Hippocampal formation (tissue), 2 donors: ENCODE measurements at places on chromosomes 2 and 18.

DNA sequence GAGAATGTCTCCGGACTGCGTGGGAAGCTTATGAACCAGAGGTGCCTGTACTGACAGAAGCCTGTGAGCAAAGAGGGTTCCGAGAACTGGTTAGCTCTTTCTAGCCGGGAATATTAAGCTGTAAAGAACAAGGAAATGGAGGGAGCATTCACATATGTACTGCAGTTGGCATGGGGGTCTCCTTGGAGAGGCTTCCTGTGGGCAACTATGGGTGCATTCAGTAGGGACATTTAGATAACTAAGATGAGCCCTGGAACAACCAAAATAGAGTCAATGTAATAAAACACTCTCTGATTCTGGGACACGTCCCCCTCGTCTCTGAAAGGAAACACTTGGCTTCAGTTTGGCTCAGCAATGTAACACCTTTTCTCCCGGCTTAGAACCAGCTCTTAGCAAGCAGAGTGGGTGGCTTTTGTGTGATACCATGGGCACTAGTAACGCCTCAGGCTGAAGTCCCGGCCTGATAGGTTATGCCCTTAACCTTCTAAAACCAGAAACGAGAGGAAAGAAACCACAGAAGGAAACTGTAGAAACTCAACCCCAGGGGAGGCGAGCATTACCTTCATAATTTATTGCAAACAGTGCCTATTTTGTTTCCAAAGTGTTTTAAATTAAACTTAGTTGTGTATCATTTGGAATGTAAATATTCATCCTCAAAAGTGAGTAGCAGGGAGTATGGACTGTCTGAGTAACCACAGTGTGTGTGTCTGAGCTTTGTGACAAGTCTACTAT lies 48.8 kb upstream of the LPIN2 start:
- DNase-seq = no peak

DNA sequence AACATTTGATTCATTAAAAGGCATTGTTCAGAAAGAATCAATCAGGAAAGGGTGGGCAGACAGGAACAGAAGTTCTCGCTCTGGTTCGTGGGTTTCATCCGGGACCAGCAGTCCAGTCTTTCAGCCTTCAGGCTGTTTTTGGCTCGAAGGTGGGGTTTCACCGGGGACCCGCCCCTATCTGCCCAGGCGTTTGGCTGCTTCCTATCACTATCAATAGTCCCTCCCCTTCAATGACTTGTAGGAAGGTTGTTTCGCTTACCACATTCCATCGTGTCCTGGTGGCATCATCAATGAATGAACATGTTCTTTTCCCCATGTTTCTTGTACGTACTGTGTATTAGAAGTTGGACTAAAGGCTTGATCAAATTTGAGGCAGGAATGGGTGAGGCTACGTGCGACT lies 130.3 kb downstream of the NEDD4L start:
- no peak for DNase-seq

- DNase-seq = no peak
Measured at GRCh38 chr18:50578651-50579050, 18.8 kb downstream of the MAPK4 start.

DNA sequence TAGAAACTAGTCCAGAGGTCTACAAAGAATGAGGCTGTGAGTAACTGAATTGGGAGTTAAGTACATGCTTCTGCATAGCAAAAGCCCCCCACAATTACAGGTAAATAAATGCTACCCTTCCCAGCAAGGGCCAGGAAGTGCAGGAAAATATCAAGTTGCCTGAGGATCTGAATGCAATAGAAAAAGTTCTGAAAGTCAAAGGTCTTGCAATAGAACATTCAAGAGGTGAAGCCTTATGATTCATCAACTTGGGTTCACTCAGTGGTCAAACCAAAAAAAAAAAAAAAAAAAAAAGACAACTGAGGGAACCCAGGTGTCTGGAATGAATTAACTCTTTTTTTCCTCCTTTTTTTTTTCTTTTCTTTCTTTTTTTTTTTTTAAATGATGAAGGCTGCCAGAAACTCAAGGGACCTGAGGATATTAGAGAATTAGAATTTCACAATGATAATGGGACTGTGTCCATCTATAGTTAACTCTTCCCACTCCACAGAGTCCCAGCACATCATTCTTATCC lies 42.9 kb upstream of the RFX8 start:
- no peak for DNase-seq

DNA sequence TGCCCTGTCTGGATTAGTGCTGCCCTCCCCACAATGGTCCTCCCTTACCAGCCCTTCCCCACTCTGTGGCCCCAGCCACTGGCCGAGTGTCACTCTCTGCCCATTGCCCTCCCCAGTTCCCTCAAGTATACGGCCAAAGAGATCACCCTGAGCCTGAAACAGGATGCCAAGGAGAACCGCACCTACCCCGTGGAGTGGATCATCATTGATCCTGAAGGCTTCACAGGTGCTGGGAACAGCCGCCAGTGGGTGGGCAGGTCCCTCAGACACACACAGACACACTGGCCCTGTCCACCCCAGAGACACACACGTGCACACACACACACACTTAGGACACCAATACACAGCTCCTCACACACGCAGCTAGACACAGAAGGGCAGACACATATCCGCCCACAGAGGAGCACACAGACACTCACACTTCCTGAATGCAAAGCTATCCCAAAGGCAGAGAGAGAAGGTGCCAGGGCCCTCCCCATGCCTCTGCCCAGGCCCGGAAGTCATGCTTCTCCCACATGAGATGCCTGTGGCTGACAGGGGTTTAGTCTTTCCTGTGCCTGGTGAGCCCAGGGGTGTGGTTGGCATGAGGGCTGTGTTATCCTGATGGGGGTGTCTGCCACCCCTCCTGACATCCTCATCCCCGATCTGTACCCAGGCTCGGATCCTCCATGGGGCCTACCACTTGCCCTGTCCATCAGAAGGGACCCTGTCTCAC lies 2.9 kb downstream of the CHRND start:
- DNase-seq = no peak

DNA sequence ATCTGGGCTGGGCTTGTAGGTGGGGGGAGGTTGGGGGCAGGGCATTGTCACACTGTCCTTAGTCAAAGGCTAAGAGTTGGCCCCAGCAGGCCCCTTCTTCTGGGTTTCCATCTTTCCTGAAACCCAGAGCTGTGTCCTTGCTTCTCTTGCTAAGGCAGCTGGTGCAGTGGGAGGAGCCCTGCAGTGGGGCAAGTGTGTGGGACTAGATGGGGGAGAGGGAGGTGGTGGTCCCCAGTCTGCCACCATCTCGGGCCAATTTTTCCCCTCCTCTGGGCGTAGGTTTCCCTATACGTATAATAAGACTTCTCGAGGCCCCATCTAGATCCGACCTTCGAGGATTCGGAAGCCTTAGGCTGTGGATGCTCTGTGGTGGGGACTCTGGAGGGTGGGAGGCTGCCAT lies 3.5 kb downstream of the KCNF1 start:
- no peak for DNase-seq

GRCh38 chr18:78622251-78622906 lies 357.2 kb upstream of the SALL3 start:
- DNase-seq = no peak

DNA sequence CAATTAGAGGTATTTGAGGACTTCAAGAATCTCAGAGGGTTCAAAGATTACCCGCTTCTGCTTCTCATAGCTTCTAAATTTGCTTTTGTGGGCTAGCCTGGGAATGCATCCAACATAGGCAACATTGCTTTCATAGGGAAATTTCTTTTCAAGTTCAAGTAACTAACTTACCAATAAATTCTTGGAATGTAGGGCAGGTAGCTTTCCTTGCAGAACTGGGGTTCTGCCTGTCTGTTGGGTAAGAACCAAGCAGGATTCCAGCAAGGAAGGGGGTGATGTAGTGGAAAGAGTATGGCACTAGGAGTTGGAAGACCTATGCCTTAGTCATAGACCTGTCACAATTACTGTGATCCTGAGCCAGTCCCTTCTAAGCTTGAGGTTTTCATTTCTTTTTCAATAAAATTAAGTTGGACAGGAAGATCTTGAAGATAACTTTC lies 164.1 kb downstream of the FHOD3 start:
- no peak for DNase-seq

GRCh38 chr2:217901835-217902378 lies 100.9 kb downstream of the TNS1 start:
- DNase-seq = no peak

DNA sequence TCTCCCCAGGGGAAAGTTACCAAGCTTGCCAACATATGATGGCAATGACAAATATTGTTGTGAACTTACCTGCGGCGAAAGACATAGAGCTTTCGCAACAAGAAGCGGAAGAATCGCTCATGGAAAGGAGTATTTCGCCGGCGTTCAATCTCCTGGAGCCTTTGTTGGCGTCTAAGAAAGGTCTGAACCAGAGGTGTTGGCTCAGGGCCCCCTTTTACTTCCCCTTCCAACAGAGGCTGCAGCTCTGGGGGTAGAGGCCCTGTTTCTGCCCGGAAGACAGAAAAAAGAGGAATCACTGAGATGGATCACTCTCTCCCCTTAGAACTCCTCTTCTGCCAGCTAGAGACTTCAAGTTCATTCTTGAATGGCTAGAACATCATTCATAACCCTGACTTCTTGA lies 10.8 kb downstream of the GGCX start:
- DNase-seq = no peak

- no peak for DNase-seq
Measured at GRCh38 chr2:3024401-3024935, 353.1 kb downstream of the EIPR1 start.

- no peak for DNase-seq
Measured at GRCh38 chr18:41604964-41605363, 350.1 kb upstream of the PIK3C3 start.

- no peak for DNase-seq
Measured at GRCh38 chr2:125656190-125656589, 999.8 kb upstream of the GYPC start.

GRCh38 chr2:33526132-33526531 lies 49.7 kb downstream of the RASGRP3 start:
- DNase-seq = no peak

DNA sequence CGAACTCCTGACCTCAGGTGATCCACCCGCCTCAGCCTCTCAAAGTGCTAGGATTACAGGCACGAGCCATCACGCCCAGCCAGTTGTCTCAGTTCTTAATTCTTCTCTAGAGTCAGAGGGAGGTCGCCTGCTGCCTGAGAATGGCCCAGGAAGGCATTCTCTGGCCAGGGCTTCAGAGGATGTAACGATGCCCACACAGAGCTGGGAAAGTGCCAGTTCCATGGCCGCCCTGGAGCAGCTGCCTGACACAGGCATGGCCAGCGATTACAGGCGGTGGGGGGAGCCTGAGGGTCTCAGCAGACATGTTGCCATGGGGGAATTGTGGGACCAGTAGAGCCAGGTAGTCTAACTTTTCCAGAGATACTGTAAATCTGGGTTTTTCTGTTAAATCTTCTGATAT lies 25.6 kb upstream of the DNMT3A start:
- DNase-seq = no peak

DNA sequence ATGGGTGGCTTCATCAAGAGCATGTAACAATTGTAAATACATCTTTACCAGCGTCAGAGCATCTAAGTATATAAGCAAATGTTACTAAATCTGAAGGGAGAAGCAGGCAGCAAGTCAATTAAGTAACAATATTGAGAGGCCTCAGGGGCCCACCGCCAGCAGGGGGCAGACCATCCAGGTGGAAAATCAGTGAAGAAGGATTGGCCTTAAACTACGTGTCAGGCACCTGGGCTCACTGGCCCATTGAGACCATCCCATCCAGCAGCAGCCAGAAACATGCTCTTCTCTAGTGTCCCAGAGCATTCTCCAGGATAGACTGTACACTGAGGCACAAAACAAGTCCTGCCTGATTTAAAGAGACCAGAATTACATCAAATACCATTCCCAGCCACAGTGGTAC lies 96.2 kb upstream of the SNTG2 start:
- DNase-seq = no peak
